Activated CD4-positive, alpha-beta T cell treated with anti-CD3 and anti-CD28 coated beads for 4 hours (primary cell): ENCODE measurements at places on chromosomes 2 and 18.

DNA sequence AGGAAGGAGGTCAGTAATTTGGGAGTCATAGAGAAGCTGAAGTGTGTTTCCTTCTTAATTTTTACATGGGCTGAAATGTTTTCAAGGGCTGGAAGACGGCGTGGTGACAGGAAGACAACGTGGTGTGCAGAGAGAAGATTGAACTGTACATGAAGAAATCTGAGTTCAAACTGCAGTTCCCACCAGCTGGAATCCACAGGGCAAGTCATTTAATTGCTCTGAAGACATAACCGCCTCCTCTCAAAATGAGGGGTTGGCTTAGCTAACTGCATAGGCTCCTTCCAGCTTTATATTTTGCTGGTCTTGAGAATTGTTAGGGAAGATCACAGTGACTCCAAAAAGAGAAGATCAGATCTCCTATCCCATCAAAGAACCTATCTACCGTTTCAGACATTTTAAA is 103.9 kb downstream of the SLC8A1 start:
- no peak for DNase-seq

GRCh38 chr2:64359171-64359891 is 94.6 kb upstream of the LGALSL start:
- no peak for DNase-seq

GRCh38 chr2:195410074-195410671 is 246.9 kb upstream of the SLC39A10 start:
- DNase-seq: no peak

DNA sequence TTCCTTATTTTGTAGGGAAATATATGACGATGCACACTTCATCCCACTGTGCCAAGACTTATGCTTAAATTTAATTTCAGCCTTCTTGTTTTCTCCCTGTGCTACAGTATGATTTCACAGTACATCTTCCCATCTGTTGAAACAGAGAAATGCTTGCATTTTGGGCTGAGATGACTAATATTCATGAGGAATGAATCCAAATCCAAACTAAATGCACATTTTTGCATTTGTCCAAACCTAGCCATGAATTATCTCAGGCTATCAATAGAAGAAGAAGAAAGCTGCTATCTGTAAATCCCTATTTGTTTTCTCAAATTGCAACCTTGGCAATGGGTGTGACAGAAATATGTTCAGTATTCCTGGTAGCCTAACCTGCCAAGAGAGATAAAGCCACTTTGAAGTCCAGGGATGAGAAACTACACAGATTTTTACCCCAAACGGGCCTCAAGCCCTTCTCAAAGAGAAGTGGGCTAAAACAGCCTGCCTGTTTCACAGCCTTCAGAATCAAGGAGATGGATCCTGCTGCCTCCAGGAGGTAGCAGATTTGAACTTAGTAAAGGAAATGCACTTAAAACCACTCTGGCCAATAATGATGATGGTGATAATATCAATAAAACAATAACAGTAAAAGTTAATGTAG is 306.9 kb upstream of the NT5C1B start:
- DNase-seq: no peak
